ENCODE measurements at places on chromosomes 2 and 18. TPM values are rescaled to one million over a fixed set of nuclear protein-coding genes. Genes with fewer than 3 reads are reported as not detected.

CHAC2 gene
- total RNA-seq = 5.5 TPM

CCDC178 gene
- total RNA-seq = not detected

CFAP65 gene
- total RNA-seq = 4.3 TPM

GRCh38 chr2:105610576-105611332 lies 134.0 kb upstream of the NCK2 start:
- no peak overlapping the region for H3K4me3 ChIP-seq
- no peak for DNase-seq
- H3K27ac ChIP-seq = no peak overlapping the region
- H3K27me3 ChIP-seq = no peaks in the 10 kb centered on the region

GRCh38 chr18:70553245-70553935 lies 264.5 kb downstream of the SOCS6 start:
- H3K4me1 ChIP-seq = no peaks in the 10 kb centered on the region
- no peaks in the 10 kb centered on the region for H3K36me3 ChIP-seq
- no peak overlapping the region for H3K4me3 ChIP-seq
- H3K27me3 ChIP-seq = no peaks in the 10 kb centered on the region
- no peak for DNase-seq

DNA sequence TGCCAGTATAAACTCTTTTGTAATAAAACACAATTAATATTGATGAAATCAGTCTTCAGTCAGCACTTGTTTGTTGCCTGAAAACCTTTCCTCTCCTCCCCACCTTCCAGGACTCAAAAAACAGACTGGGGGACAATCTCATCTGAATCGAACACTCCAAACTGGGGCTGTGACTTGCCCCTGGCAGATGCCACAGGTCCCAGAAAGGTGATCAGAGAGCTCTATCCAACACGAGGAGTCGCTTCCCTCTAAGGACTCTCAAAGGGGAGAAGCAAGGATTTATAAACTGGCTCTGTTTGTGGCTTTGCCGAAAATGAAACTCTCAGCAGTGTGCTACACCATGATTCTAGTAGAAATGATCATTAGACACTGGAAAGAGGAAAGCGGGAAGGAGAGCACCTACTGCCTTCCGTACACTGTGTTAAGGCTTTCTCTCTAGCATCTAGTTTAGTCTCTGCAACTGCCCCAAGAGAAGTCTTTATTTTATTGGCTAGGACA lies 199.2 kb downstream of the TGIF1 start:
- H3K36me3 ChIP-seq = no peaks in the 10 kb centered on the region
- no peak for DNase-seq
- H3K4me1 ChIP-seq = peaks cover 19% of the 10 kb centered on the region

DNA sequence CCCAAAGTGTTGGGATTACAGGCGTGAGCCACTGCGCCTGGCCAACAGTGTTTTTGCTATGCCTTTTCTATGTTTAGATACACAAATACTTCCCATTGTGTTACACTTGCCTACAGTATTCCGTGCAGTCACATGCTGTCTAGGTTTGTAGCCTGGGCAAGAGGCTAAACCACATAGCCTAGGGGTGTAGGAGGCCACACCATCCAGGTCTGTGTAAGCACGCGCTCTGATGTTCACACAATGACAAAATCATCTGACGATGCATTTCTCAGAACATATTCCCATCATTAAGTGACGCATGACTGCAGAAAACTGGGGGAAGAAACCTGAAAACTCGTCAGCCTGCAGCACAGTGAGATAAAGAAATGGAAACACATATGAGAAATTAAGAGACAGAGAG lies 46.1 kb upstream of the TWIST2 start:
- H3K36me3 ChIP-seq = no peaks in the 10 kb centered on the region
- H3K4me1 ChIP-seq = no peaks in the 10 kb centered on the region
- no peaks in the 10 kb centered on the region for H3K27me3 ChIP-seq
- no peak overlapping the region for H3K27ac ChIP-seq
- H3K4me3 ChIP-seq = no peak overlapping the region
- no peak for DNase-seq

All from left lung (tissue), 14 donors.